ENCODE measurements at places on chromosomes 16 and 17. TPM values are rescaled to one million over a fixed set of nuclear protein-coding genes. Genes with fewer than 3 reads are reported as not detected.

The NEUROD2 gene
- total RNA-seq: not detected

- DNase-seq: no peak
Observed at GRCh38 chr17:61393550-61393903, 6.1 kb upstream of the TBX2 start.

DNA sequence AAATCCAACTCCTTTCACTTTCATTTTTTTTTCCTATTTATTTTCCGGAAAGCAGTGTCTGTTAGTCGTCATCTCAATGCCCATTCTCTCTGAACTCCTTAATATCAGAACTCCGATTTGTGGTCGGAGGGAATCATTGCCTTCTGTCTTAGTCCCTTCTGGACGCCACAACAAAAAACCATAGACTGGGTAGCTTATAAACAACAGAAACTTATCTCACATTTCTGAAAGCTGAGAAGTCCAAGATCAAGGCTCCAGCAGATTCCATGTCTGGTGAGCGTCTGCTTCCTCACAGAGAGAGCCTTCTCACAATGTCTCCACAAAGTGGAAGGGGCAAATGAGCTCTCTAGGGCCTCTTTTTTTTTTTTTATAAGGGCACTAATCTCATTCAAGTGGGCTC lies 296.6 kb upstream of the CDH11 start:
- no peak for DNase-seq

The TNK1 gene
- total RNA-seq: 5.8 TPM

GRCh38 chr17:57634713-57635465 lies 110.2 kb downstream of the CCDC182 start:
- no peak for DNase-seq

DNA sequence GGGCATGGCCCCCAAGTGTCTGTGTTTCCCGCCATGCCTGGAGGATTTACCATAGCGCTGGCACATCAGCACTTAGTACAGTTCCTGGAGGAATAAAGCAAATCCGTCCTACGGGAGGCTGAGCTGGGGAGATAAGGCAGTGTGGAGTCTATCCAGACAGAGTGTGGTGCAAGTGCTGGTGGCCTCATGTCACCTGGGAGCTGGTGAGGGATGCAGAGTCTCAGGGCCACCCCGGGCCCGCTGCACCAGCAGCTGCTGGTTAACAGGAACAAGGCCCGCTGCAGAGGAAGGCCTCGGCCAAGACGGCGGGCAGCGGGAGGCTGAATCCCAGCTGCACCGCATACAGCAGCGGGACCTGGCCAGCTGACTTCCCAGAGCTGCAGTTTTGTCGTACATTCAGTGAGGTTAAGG lies 57.3 kb upstream of the CDC42EP4 start:
- no peak for DNase-seq

The CD300LB gene
- total RNA-seq: not detected

The PTX4 gene
- not detected for total RNA-seq

- no peak for DNase-seq
Observed at GRCh38 chr17:81520021-81520901, 7.7 kb upstream of the ACTG1 start.

The GAS7 gene
- total RNA-seq: 1.9 TPM

The NPIPA5 gene
- 12.4 TPM for total RNA-seq

DNA sequence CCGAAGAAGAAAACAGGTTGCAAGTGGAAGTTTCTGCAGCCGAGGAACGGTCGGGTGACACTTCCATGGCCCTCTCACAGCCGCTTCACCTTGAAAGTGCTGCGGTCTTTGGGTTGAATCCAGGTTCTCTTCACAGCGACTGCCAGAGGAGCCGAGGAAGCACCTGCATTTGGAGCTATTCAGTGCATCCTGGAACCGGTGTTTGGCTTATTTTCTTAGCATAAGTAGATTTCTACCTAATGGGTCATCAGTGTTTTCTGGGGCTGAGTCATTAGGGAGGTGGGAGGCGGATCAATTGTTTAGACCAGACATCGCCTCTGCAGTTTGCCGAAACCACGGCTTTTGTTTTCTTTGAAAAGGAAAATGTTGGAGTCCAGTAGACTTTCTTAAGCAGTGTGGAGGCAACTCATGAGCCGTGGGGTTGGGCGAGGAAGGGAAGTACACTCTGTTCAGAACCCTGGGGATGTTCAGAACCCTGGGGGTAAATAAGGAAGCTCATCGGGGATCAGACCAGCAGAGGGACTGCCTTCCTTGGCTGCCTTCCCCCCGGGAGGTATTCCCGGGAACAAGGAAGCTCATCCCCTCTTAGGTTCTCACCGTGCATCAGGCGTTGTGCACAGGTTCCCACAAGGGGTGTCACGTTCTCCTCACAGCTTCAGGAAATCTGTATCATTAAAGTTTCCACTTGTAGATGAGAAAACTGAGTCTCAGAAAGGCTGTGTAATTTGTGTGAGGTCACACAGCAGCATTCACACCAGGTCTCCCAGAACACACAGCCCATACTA lies 361.5 kb downstream of the SNX29 start:
- DNase-seq: no peak

GRCh38 chr16:73069581-73070262 lies 21.8 kb upstream of the ZFHX3 start:
- no peak for DNase-seq

DNA sequence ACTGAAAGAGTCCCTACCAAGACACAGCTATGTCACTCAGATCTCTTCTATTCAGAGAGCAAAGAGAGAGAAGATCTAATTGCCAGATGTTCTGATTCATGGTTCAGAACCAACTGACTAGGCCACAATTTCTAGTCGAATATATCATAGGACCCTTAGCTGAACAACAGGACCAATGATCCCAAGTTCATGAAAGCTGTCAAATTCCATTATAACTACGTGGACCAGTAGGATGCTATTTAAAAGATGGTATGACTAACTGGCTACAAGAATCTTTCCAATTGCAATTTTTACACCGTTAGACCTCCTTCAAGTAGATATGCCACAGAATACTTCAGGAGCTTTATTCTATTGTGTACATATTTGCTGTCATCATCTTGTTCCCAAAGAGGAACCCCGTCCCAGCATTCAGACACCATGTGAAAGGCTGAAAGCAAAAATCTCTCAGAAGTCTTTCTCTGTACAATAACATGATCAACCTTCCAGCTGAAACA lies 26.0 kb downstream of the DCUN1D3 start:
- DNase-seq: no peak

The WNT3 gene
- not detected for total RNA-seq

DNA sequence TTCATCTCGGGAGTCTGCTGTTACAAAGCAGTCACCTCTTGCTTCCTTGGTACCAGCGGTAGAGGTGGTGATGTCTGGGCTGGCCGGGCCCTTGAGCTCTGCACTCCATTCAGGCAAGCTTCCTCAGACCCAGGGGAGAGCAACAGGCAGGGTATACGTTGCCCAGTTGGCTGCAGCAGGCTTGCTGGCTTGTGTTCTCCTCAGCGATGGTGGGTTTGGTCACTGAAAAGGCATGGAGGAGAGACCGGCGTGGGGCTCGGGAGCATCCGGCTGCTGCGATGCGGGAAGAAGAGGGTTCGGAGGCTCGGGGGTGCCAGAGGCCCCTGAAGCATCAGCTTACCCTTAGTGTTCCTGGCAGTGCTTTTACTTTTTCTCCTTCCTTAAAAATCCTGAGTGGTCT lies 25.8 kb downstream of the SAP30BP start:
- no peak for DNase-seq

DNA sequence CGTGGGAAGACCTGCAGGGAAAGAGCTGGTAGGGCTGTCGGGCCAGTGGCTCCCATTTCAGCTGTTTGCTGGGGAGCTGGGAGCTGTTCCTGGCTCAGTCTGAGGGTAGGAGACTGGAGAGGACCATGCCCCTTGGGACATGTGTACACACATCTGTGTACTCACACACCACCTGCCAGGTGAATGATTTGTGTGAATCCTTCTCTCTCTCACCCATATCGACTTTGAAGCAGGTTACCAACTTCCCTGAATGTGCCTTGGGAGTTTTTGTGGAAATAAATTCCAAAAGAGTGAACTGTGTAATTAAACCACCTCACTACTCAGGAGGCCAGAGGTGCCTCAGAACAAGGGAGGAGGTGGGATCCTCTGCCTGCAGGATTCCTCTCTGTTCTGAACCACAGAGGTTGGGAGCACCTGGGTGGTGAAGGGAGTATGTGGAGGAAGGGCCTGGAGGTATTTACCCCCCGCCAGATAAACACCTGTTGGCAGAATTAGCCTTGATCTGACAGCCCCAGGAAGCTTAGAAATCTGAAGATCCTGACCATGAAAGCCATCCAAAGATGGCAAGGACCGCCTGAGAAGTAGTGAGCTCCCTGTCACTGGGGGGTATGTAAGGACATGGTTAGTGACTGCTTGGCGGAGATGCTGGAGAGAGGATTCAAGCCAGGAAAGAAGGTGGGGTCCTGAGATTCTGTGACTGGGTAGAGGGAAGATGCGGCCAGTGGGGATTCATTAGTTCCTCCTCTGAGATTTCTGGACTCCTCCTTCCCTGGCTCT lies 3.3 kb downstream of the ABCC3 start:
- DNase-seq: no peak

The MFAP4 gene
- not detected for total RNA-seq

DNA sequence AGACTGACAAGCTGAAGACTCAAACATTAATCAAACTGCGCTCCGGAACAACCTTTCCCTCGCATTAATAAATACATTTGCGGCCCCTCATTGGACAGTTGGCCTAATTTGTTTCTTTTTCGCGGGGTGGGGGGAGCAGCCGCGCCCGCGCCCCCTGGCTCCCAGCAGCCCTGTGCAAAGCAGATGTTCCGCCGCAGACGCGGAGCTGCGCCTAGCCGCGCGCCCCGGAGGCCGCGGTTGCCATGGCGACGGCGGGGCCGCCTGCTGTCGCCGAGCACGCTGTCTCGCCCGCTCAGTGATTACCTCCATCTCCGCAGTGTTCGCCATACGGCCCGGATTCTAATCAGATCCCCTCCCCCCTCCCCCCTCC lies 25.5 kb downstream of the COPZ2 start:
- peak; percentile 64 for DNase-seq
